NK-92 treated with Interleukin-12 subunit alpha and Interleukin-12 subunit beta, amount 100 ng/mL, for 24 hours (cell line): ENCODE measurements at places on chromosomes 16 and 17.
A peak's percentile ranks its signal among the peaks of the same experiment; 100 is the strongest.

- DNase-seq, result no peak
Observed at GRCh38 chr16:54847609-54848008, 83.1 kb upstream of the IRX5 start.

DNA sequence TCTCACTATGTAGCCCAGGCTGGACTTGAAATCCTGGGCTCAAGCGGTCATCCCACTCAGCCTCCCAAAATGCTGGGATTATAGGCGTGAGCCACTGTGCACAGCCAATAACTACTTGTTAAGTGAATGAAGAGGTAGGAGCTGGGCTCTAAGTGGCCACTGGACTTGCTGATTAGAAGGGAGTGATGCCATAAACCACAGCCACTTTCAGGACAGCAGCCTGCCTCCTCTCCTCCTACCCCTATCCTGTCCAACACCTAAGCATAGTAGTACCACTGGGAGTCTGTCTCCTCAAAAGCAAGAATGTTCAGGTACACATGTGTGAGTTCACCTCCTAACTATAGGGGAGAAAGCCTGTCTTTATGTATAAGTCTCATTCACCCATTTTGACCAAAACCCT lies 12.2 kb upstream of the COG7 start:
- no peak for DNase-seq

DNA sequence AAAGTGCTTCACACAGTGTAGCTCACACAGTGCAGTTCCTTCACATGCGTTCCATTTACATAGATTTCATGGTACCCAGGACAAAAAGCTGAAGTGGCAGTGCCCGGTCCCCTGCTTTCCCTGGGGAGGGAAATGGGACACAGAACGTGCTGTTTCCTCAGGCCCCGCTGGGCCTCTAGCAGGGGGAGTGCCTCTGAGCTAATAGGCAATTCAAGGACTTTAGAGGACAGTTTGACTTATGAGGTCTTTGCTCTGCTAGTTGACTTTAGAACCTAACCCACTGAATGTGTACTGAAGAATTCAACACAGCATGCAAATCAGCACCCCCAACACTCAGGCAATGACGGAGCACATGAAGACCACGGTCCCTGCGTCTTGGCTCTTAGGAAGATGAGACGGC lies 6.8 kb downstream of the CDIP1 start:
- no peak for DNase-seq

GRCh38 chr17:43028221-43028861 lies 3.3 kb downstream of the RND2 start:
- DNase-seq, result no peak

- no peak for DNase-seq
Observed at GRCh38 chr17:55285340-55286301, 20.9 kb downstream of the HLF start.

DNA sequence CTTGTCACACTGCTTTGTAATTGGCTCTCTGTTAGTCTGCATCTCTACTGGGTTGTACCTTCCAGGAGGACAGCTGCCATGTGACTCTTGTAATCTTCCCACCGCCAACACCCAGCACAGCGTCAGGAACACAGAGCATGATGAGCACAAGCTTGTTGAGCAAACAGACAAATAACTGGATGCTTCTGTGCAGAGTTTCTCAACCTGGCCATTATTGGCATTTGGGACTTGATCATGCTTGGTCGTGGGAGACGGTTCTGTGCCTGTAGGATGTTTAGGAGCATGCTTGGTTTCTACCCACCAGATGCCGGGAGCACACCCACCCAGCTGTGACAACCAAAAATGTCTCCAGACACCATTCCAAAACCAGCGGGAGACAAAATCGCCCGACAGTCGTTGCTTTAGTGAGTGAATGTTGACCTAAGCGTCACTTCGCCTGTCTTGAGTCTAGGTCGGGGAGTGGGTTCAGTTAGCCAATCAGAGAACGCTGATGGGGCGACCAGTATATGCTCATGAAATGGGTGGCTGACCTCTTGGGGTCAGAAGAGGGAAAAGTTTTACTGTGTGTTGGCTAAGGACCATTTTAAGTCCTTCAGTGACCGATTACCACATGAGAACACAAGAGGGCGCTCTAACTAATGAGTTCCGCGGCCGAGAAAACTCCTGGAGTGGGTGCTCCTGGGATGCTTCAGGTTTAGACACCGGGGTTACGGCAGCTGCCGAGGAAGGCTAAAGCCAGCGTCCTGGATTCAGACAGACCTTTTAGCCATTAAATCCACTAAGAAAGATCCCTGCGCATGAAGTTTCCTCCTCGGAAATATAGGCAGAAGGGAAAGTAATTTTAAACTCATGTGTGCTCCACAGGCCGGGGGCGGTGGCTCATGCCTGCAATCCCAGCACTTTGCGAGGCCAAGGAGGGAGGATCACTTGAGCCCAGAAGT lies 57.8 kb upstream of the TEX2 start:
- peak; percentile 37 for DNase-seq

GRCh38 chr16:58422809-58423208 lies 30.5 kb downstream of the GINS3 start:
- DNase-seq, result no peak

- no peak for DNase-seq
Observed at GRCh38 chr16:84554627-84555328, 50.3 kb upstream of the MEAK7 start.

DNA sequence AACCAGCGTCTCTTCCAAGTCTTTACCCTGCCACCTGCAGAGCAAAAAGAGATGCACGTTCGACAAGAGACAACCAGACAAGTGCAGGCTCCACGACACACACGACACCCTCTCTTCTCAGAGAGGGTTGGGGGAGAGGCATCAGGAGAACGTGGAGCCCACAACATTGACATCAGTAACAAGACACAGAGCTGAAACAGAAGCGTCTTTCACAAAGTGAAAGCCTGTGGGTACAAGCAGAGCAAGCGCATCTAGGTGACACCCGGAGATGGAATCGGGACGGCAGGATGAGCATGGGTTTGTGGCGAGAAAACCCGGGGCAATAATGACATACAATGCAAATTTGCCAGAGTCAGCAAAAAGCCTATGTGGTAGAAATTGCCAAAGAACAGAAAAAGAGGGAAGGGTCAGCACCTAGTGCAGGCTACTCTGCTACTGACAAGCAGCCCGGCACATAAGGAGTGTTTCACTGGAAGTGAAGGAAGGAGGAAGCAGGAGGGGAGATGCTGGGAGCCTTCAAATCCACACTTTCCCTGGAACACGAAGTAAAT lies 89.5 kb downstream of the CYTH1 start:
- DNase-seq, result no peak

GRCh38 chr16:12411516-12411915 lies 392.2 kb downstream of the CPPED1 start:
- DNase-seq, result no peak

- no peak for DNase-seq
Observed at GRCh38 chr16:65042438-65043365, 79.2 kb downstream of the CDH11 start.

DNA sequence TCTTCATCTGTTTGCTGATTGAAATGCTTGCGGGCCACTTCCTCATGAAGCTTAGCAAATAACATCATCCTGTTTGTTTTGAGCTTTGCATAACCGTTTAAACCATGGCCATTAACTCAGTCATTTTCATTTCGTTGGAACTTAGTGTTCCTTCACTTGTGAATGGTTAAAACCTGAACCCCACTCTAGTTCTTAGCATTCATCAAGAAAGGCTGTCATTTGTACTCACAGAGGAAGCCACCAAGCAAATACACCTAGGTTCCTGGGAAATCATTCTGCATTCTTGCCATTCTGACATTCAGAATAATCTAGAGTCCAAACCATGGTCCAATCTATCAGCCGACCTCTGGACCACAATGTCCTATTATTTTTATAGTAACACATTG lies 8.4 kb upstream of the TAT start:
- DNase-seq, result no peak

DNA sequence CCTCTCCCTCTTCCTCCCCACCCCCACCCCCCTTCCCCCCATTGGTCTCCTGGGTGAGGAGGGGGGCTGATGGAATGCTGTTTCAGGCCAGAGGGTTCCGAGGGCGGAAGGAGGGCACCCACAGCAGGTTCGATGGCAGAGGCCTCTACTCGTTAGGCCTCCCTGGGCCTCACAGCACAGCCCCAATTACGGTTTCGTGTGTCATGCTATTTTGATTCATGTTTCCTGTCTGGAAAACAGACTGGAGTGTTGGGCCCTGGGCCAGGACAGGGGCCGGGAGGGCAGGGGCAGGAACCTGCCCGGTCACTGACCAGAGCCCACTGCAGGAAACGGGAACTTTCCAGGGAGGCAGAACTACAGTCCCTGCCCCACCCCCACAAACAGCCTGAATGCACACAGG lies 138.2 kb downstream of the C16orf95 start:
- DNase-seq, result no peak

DNA sequence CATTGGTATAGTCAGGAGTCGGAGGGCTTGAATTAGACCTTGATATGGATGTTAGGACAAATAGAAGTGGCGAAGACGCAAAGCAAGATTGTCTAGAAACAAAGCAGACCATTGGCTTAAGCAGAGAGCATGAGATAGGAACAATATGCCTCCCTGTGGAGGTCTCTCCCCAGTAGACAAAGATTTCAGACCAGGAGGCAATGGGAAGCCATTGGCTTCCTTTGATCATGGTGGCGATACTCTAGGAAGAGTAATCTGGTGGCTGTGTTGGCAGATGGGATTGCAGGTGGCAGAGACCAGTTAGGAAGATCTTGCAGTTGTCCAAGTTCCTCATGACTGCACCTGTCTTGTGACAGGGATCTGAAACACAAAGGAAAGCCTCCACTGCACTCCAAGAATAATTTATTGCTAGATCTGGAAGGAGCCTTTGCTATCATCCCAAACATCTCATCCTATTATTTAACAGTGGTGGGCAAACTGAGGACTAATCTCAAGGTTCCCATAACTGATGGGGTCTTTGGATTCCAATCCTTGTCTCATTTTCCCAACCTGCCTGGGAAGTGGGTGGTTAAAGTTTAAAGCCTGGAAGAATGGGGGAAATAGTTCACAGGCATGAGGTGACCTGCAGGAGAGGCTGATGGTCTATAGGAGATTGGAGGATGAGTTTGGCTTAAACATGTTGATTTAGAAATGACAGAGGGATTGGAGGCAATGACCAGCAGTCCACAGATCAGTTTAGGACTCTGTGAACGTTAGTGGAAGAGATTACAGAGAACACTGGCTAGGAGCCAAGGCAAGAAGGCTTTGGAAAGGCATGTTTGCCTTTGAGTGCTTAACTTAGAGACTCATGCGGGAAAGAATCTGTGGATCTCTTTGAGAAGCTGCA lies 37.0 kb downstream of the HLF start:
- no peak for DNase-seq

DNA sequence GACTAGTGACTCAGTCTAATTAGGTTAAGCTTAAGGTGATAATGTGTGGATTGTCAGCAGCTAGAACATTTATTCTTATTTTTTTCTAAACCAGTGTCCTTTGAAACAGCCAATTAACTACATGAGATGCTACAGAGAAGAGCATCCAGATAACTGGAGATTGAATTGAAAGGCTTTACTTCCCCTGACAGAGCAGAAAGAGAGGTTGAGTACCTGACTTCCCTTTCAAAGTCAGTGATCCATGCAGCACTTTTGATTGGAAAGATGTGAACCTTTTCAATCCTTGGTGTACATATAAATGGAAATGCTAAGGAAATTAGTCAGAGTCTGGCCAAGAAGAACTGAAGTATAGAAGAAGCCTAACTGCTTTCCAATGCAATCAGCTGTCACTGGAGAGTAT lies 653.8 kb downstream of the CDH8 start:
- DNase-seq, result no peak

DNA sequence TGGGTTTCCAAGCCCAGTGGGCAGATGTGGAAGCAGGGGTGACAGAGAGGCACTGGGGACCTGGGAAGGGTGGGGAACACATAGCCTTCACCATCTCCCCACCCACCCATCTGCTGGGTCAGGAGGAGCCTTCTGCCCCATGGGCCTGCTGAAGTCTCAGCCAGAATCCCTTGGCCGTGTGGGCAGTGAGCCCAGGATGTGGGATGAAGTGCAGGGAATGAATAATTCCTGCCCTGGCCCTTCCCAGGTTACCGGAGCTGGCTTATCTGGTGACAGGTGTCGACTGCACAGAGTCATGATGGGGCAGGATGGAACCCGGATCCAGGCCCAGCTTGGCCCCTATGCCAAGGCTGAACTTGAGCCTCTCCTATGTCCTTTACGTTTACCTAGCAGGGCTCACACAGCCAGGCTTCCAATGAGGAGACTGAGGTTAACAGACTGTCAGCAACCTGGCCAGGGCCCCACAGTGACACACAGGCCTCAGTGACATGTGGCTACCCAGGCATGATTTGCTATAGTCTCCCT lies 17.5 kb downstream of the ATP2A3 start:
- no peak for DNase-seq

GRCh38 chr16:54289242-54289944 lies 2.8 kb upstream of the IRX3 start:
- DNase-seq, result no peak

GRCh38 chr16:49866595-49867071 lies 10.7 kb upstream of the ZNF423 start:
- DNase-seq, result no peak

GRCh38 chr17:57619061-57619937 lies 125.8 kb downstream of the CCDC182 start:
- DNase-seq, result no peak

GRCh38 chr16:81163671-81164070 lies 67.5 kb upstream of the GCSH start:
- DNase-seq, result no peak

DNA sequence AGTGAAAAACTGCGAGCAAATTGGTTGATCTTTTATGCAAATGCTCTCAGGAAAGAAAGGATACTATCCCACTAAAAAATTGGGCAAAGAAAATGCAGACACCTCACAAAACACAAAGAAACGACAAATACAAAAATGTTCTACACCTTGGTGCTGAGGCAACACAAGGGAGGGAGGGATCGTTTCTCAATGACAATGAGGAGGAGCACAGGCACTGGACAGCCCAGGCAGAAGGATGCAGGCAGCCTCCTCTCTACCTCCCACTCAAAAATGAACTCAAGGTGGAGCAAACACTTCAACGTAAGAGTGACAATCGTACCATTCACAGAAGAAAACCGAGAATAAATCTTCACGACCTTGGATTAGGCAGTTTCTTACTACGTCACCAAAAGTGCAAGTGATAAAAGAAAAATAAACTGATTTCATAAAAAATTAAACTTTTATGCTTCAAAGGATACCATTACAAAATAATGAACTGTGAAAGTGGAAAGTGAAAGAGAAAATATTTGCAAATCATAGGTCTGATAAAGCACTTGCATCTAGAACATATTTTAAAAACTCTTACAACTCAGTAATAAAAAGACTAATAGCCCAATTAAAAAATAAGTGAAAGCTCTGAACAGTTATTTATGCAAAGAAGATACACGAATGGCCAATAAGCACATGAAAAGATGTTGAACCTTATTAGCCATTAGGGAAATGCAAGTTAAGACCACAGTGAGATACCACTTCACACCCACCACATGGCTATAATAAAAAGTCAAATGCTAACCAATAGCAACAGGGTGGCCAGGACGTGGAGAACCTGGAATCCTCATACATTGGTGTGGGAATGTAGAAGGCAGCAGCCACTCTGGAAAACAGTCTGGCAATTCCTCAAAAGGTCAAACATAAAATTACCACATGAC lies 80.8 kb upstream of the TRAP1 start:
- DNase-seq, result no peak
